ENCODE measurements at places on chromosomes 2 and 18. TPM values are rescaled to one million over a fixed set of nuclear protein-coding genes. Genes with fewer than 3 reads are reported as not detected.

The OSGEPL1 gene
- total RNA-seq, result 7.5 TPM

The UGT1A10 gene
- total RNA-seq, result 120 TPM

The GNAL gene
- total RNA-seq, result 0.61 TPM

The HTR2B gene
- total RNA-seq, result not detected

The KCNG3 gene
- total RNA-seq, result 0.73 TPM

The PIAS2 gene
- 30.8 TPM for total RNA-seq

The GAD1 gene
- 11.2 TPM for total RNA-seq

GRCh38 chr2:25149646-25150045, 18.7 kb downstream of the POMC start:
- DNase-seq, result no peak

DNA sequence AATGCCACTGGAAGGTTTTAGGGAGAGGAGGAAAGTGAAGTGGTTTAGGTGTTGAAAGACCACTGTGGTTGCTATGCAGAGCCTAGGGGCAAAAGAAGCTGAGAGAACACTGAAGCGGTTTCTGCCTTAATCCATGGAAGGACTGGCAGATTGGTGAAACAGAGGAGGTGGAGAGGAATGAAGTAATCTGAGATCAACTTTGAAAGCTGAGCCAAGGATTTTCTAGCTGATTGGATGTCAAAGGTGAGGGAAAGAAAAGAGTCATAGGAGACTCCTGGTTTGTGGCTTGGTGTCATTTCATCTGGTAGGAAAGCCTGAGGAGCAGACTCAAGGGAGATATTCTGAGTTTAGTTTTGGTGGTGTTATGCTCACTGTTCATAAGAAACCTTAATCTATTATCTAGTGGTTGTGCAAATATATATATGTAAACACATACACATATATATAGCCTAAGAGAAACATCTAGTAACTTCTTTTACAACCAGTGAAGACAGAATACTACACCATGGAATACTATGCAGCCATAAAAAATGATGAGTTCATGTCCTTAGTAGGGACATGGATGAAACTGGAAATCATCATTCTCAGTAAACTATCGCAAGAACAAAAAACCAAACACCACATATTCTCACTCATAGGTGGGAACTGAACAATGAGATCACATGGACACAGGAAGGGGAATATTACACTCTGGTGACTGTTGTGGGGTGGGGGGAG, 134.1 kb upstream of the CREB1 start:
- no peak for DNase-seq

GRCh38 chr18:49510393-49511115, 23.5 kb upstream of the C18orf32 start:
- peak; percentile 72 for DNase-seq

DNA sequence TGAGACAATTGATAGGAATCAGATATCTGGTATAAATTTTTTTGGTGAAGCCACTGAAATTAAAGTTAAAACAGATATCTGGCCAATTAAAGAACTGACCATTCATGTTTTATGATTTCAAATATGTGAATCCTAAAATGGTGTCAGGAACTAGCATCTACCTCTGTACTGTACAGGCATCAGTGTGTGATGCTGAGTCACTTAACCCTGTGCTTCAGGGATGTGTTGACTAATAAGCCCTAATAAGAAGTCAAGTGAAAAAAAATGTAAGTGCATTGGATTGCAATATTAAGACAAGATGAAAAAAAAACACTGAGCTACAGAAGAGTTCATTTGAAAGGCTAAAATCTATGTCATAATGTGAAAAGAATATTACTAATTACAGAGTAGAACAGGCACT, 9.1 kb upstream of the UNC80 start:
- DNase-seq, result no peak

DNA sequence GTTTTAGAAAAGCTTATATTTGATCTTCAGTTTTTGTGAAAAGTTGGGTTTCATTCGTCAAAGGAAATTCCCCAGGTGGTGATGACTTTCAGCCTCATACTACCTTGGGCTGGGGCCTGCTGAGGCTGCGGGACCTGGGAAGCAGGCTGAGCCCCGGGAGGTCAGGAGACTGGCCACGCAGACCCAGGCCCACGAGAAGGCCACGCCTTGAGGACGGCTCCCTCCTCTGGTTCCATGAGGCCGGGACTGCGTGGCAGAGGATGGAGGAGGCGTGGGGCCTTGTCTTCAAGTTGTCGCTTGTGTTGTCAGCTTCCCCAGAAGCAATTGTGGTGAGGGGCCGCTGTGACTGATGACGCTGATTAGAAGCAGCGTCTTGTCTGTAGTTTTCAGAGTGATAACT, 11.8 kb downstream of the CNDP2 start:
- no peak for DNase-seq

DNA sequence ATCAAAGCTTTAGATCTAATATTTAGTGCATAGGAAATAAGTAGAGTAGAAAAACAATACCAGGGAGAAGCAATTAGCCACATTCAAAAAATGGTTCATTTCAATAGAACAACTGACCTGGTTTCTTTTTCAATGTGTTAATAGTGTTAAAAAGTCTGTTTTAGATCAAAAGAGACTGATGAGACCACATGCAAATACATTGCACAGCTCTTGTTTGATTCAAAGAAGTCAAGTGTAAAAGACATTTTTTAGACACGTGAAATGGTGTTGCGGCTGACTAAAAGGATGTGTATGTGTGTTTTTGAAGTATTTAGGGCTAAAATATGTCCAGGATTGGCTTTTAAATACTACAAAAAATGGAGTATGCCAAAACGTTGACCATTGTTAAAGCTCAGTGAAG, 1.2 kb upstream of the AOX1 start:
- no peak for DNase-seq

- DNase-seq, result no peak
These were observed 84.1 kb upstream of the NCKAP5 start for GRCh38 chr2:133652398-133652797.

GRCh38 chr2:223943561-223944008, 1.6 kb downstream of the WDFY1 start:
- DNase-seq, result peak; percentile 26

DNA sequence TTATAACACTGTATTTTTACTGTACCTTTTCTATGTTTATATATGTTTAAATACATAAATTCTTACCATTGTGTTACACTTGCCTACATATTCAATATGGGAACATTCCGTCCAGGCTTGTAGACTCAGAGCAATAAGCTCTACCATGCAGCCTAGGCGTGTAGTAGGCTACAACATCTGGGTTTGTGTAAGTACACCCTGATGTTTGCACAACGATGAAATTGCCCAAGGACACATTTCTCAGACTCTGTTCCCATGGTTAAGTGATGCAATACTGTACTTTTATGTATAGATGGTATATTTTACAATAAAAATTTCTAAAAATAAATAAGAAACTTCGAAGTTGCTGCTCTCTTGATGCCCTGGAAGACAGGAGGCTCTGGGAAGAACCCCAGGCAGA, 38.4 kb downstream of the YPEL5 start:
- DNase-seq, result no peak

GRCh38 chr2:128584296-128584890, 265.7 kb upstream of the HS6ST1 start:
- DNase-seq, result no peak

DNA sequence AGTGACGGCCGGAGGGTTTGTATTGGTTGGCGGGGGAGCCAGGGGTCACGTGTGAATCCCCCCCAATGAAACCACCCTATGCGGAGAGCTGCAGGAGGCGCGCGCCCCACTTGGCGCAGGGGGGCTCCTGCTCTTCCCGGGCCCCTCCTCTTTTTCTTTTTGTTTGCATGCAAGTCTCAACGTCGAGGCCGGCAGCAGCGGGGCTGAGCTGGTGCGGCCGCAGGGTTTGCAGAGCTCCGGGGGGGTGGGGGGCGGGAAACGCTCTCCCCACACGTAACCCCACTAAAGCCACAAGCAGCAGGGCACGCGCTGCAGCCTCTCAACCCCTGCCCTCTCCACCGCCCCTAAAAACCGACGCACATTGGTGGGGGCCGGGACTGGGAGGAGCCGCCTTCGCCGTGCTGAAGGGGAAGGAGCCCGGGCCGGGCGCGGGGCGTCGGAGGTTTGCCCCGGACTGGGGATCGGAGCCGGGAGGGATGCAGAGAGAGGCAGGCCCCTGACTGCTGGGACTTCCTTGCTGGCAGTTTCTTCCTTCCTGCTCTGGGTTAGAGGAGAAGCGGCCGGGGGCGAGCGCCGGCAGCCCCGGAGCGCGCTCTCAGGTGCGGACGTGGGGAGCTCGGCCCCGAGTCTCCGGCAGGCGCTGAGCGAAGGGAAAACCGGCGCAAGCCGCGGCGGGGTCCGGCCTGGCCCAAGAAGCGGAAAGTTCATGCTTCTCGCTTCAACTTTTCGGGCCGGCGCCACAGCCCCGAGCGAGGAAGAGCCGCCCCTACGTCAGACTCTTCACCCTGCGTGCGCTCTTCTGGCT, 864 bp downstream of the LBH start:
- peak; percentile 32 for DNase-seq

DNA sequence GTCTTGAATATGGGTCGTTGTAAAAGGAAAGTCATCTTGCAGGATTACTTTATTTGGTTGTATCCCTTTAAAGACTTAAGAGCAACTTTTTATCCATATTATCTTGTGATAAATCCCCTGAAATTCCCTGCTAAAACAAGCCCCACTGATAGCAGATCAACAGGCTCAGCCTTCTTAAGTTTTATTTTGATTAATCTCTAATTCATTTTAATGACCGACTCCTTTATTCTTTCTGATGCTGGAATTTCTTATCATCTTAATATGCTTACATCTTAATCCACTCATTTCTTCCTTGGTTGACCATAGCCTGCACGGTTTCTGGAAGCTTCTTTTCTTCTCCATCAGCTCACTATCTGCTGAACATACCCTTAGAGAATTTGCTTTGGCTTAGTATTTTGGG, 188.5 kb upstream of the CCDC68 start:
- DNase-seq, result no peak

GRCh38 chr2:113602869-113603466, 24.1 kb upstream of the RABL2A start:
- no peak for DNase-seq

DNA sequence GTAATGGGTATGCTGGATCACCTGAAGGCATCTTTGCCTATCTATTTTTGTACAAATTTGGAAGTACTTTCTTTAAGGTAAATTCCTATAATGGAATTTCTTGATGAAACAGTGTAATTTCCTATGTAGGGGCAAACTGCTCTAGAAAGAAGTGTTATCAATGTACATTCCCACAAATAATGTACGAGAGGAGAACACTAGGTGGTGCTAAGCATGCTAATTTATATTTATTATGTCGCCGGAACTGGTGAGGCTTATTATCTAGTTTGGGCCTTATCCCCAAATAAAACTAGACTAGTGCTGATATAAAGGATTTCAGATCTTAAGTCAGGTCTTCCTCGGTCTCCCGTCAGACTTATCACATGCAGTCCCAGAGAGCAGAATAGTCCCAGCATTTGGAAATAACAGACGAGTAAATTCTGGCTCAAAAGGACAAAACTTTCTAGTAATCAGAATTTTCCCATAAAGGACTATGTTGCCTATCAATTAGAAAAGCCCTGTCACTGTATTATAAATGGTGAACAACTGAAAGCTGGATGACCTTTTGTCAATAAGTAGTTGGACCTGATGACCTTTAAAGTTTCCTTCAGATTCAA, 86.9 kb upstream of the RBBP8 start:
- no peak for DNase-seq

GRCh38 chr2:1758171-1758570, 13.9 kb upstream of the PXDN start:
- DNase-seq, result no peak

GRCh38 chr2:173355132-173355865, 627 bp downstream of the CDCA7 start:
- DNase-seq, result peak; percentile 56

- no peak for DNase-seq
These were observed 14.6 kb downstream of the SLC4A3 start for GRCh38 chr2:219642069-219642454.

All from Calu3 (cell line).